ENCODE measurements at places on chromosomes 7 and 10.
A peak's percentile ranks its signal among the peaks of the same experiment; 100 is the strongest.

DNA sequence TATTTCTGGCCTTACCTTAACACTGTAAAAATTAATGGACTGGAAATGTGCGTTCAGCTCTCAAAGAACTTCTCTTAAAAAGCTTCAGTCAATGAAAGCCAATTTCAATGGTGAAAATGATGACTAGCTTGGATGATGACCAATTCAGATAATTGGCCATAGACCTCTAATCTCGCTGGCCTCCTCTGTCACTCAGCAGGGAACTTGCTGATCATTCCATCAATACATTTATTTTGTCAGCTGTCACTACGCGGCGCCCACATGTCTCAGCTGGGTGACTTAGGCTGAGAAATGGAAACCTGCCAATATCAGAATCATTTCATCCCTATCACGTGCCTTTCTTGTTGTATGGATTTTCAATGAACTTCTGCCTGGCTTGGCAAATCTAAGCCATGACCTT, 673.0 kb upstream of the AUTS2 start:
- DNase-seq: no peak

- DNase-seq: no peak
Observed at GRCh38 chr7:128236924-128237586, 4.0 kb upstream of the LEP start.

DNA sequence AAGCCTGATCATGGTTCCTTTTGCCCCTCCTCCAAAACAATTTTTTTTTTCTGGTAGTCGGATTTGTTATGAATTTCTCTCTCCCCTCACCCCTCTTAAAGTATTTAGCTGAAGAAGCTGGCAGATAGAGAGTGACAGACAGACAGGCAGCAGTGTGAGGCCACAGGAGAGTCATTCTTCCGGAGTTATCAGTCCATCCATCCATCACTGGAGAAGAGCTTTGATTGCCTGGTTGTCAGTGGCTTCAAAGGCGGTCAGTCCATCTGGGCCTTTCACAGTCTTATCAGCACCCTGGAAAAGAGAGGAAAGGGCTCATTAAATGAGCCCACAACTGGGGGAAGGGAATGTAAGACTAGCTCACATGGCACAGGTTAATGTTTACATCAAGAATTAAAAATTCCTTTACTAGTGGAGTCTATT, 47.4 kb downstream of the MTPN start:
- DNase-seq: no peak

GRCh38 chr10:86744067-86744725, 12.2 kb upstream of the BMPR1A start:
- DNase-seq: no peak

DNA sequence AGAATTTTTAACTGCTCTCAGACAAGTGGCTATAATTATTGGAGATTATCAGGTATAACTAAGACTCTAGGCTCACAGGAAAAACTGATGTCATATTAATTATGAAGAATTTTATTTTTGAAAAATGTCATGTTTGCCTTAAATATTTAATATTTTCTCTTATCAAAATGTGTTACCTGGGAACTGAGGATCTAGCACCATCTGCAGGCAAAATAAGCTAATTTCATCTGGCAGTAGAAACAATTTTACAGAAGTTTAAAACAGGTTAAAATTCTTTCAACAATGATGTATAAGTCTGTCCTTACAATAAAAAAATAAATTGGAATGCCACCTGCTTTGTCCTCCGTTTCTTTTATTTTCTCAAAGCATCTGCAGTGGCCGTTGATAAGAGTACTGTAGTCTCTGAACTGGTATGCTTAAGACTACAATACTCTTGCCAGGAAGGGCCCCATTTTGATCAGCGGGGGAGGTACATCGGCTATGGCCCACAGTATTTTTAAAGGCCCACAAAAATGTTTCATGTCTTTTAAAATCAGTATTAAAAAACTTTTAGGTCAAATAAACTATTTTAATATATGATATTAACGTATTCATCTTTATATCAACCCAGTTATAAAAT, 81.3 kb downstream of the VWDE start:
- no peak for DNase-seq

DNA sequence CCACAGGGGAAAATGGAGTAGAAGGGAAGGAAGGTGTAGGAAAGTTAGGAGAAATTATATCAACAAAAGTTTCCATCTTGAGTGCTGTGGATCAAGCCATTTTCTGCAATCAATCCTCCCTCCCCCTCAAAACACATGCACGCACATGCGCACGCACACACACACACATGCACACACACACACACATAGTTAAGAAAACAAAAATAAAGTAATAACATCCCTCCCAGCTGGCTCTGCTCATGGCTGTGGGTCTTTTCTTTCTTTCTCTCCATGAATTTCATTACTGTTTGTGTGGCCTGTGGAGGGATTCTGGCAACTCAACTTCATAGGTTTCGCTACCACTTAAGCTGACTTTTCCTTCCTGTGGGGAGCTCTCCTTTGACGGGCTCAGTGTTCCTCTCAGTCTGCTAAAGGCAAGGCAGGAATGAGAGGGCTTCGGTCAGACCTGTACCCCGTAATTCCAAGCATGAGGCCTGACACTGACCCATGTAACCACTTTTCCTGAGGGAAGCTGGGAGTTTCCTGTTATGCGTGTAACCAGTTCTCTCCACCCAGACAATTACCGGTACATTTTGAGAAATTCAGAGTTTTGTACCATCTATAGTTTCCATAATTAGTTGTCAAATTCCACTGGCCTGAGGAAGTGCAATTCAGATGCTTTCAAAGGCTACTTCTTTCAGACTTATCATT, 79.8 kb downstream of the ZNF92 start:
- DNase-seq: no peak

DNA sequence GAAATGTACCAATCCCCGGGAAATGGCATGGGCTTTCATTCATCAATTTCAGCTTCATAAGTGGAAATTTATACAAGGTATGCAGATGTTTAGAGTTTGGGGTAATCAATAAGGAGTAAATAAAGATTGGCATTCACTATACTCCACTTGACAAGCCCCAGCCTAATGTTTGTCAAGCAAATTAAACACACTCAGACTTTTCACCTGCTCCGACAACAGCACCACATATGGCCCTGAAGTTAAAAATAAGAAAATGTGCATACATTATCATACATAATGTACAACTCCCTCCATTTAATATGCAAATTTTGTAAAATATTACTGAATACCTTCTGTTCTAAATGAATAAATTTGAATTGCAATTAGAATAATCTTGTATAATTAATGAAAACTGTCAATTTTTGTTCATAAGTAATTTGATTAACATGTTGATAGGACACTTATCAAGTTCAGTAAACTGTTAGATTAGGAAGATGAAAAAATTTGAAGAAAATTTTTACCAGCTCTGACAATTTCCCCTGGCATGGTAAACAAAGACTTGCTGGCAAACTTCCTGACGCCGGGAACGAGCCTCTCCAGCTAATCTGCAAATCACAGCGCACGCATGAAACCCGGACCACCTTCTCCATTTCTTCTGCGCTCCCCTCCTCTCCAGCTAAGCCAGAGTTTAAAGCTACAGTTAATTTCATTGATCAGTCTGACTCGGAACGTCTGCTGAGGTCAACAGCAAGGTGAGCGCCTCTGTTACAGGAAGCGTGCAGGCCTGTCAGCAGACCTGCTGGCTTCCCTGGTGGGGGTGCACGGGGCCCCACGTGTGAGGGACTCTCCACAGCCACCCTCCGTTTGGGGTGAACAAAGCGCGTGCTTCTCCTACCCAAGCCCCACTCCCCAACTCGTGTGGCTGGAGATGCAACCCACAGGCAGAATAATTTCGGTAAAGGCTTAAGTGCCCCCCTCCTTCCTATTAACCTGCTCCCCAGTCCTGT, 70.7 kb downstream of the EBF3 start:
- DNase-seq: no peak

DNA sequence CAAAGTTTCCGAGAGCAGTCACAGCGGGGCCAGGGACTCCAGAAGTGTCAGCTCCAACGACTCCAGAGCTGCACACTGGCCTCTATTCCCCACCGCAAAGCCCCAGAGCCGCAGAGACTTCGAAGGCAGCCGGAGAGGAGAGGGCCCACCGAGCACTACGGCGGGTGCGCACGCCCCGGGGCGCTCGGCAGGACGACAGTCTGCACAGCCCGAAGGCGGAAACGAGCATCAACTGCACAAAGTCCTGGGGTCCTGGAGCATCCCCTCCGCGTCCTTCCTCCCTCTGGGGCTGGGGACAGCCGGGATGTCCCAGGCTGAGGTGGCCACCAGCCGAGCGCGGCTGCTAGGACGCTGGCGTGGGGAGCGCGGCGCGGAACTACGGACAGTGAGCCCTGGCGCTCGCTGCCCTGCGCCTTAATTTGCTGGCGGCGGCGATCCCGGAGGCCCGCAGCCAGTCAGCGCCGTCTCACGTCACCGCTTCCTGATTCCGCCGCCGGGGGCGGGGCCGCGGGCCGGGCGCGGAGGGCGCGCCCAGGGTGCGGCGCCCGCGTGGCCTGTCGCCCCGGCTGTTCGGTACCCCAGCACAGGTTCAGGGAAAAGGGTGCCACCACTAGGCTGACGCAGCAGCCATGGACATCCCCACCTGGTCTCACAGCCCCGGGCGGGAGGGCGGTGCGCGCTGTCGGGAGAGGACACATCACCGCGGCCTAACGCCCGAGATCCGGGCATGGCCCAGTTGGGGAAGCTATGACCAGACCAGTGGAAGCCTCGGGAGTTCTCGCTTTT, at the start of gene TBX20:
Gene TBX20 (minus strand): TSS at position 391 of the 786 bp plus-strand sequence. CDS start 480 bp downstream, outside the sequence.
- peak; percentile 3 for DNase-seq

GRCh38 chr7:21868576-21868850, 77.2 kb downstream of the CDCA7L start:
- DNase-seq: no peak

GRCh38 chr7:52877240-52877639, 158.2 kb upstream of the POM121L12 start:
- no peak for DNase-seq

DNA sequence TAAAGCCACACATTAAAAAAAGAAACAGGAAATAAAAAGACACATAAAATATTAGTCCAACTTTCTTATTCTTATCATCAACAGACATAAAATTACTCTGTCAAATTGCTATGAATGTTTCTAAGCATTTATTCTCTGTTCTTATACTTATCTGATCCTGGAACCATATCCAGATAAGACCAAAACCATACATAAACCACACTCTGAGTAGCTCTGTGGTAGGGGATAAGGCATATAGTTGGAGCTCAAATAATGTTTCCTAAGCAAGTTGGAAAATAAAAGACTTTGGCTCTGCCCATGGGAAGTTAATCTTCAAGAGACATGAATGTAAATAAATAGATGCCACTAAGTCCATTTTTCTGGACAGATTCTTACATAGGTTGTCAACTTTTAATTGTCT, 103.1 kb upstream of the PLXDC2 start:
- no peak for DNase-seq

GRCh38 chr7:38451840-38452239, 178.4 kb upstream of the TARP start:
- DNase-seq: no peak

- DNase-seq: no peak
Observed at GRCh38 chr7:111697771-111698170, 135.5 kb upstream of the IMMP2L start.

GRCh38 chr10:120505866-120506265, 48.8 kb downstream of the PLPP4 start:
- DNase-seq: no peak

GRCh38 chr10:48974510-48975156, 35.0 kb upstream of the LRRC18 start:
- DNase-seq: no peak

DNA sequence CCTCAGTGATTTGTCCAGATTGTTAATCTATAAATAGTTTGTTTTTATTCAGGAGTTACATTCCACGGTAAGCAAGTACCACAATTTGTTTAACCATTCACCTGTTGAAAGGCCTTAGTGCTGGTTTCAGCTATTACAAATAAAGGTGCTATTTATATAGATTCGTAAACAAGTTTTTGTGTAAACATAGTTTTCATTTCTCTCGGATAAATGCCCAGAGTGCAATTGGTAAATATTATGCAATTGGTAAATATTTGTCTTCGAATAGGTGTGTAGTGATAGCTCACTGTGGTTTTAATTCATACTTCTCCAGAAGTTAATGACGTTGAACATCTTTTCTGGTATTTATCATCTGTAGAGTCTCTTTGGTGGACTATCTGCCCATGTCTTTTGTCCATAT, 76.4 kb upstream of the RSU1 start:
- no peak for DNase-seq

GRCh38 chr7:55140221-55140940, 121.6 kb downstream of the EGFR start:
- DNase-seq: no peak

- no peak for DNase-seq
Observed at GRCh38 chr10:113000876-113001598, 51.0 kb downstream of the TCF7L2 start.

- DNase-seq: no peak
Observed at GRCh38 chr7:32539919-32540531, 44.7 kb downstream of the AVL9 start.

- no peak for DNase-seq
Observed at GRCh38 chr10:60495338-60496055, 105.8 kb upstream of the ANK3 start.

- no peak for DNase-seq
Observed at GRCh38 chr7:83701736-83702135, 52.8 kb upstream of the SEMA3E start.

GRCh38 chr7:112381311-112382091, 68.8 kb upstream of the IFRD1 start:
- no peak for DNase-seq

DNA sequence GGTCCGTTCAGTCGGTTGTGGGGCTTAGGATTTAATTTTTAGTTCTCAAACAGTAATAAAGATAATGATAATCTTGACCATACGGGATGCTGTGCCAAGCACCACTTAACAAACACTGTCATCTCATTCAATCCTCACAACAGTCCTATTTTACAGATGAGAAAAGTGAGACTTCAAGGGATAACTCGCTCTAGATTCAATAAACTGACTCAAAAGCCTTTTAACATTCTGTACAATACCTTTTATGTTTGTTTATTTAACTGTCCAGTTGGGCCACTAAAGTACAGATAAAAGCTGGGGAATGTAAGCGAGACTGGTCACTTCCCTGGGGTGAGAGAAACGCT, 437 bp upstream of the CFAP69 start:
- DNase-seq: no peak

DNA sequence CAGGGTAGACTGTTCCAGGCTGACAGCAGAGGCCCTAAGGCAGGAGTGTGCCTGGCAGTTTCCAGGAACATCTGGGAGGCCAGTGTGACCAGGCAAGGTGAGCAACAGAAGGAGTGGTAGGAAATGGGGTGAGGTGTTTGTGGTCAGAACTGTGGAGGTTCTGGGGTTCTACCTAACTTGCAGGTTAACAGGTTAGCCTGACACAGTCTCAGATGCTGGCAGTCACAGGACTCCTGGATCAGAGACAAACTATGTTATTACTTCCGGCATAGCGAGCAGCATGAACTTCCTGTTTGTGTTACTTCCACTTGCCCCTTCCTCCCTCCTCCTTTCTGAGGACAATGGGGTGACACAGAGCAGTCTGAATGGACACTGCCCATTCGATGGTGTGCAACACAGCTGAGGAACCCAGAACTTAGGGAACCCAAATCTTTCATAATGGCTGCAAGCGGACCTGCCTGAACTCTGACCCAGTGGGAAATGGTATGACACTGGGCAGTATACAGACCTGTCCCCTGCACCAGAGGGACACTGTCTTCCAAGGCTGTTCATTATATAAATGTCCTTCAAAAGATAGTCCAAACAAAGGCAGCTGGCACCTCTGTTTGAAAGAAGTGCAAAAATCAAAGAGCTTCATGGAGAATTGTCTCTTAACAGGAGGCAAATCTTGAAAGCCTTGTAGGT, 3.9 kb upstream of the SAR1A start:
- DNase-seq: no peak
